ENCODE measurements at places on chromosomes 16 and 17.

- DNase-seq = peak; percentile 80
These were observed 58.8 kb upstream of the GSE1 start for GRCh38 chr16:85554114-85554888.

DNA sequence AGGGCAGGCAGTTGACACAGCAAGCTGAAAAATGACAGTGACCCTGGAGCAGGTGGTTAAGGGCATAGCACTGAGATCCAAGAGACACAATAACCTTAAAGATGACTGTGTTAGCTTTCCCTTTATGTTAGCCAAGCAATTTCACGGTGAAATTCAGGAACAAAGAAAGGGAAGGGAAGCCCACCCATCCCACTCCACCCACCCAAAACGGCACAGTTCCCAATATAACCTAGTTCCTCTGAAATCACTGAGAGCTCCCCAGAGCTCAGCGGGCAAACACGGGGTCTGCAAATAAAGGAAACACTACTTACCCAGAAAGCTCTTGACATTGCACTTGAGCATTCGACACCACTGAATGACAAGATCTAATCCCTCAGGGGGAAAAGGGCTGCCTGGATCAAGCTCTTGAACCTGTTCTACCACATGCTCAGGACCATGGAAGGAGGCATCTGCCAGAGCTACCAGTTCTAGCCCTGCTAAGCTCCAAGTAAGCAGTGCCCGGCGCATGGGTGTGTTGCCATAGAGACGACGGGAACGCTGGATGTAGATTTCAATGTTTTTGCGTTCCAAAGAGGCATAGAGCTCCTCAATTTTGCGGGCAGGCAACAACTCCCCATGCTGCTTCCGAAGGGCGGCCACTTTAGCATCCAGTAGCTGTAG, 10.6 kb downstream of the BLTP2 start:
- DNase-seq = no peak

DNA sequence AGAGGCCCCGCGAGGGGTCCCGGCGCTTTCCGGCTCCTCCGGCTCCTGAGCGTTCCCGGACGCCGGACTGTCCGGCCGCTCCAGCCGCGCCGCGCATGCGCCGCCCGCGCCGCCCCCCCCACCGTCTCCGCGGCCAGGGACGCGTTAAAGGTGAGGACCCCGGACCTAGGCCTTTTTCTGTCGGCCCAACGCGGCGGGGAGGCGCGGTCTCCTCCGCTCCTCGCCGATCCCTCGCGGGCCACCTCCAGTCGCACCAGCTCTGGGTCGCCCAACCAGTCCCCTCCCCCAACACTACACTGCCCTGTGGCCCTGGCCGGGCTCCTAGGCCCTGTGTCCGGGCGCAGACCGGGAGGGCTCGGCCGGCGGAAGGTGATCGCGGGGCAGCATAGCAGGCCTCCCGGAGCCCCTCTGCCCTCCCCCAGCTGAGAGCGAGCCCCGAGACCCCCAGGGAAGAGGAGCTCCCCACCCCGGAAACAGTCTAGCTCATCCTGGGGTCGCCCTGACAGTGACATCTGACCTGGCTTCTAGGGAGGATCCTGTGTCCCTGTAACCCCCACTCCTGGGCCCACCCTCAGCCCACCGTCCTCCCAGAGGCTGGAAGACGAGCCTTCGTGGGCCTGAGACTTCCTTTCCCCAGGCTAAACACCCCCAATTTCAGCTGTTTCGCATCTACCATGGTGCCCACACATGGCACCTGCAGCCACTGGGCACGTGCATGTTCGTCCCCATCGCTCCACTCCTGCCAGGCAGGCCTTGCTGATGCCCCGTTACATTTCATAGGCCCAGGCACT, 14.7 kb upstream of the BCAR1 start:
- DNase-seq = no peak

DNA sequence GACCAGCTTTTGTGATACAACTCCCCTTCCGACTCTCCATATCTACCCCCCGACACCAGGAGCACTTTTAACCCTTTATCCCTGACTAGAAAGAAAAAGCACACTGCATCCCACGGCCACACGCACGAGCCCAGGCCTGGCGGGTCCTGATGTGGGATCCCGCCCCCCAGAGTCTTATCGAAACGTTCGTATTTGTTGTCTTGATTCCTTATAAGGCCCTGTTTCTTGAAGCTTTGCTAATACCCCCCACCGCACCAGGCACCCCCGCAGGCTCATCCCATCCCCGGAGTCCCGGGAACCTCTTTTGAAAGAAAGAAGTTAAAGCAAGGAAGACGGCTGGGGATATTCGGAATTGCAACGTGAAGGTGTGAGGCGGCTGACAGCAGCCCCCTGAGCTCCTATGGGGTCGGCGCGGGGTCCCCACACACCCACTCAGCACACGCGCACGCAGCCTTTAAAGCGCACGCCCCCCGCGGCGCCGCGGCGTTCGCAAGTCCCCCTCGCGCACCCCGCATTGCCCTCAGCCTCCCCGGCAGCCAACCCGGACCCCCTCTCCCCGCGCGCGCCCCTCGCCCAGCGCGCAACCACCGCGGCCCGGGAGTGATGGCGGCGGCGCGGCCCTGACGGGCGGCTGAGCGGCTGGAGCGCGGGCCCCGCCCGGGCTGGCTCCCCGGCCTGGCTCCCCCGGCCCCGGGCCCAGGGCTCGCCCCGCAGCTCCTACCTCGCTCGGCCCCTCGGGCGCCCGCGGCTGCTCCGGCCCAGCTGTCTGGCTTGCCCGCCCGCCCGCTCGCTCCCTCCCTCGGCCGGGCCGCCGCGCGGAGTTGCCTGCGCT, 448 bp downstream of the STAT5B start:
- DNase-seq = no peak

DNA sequence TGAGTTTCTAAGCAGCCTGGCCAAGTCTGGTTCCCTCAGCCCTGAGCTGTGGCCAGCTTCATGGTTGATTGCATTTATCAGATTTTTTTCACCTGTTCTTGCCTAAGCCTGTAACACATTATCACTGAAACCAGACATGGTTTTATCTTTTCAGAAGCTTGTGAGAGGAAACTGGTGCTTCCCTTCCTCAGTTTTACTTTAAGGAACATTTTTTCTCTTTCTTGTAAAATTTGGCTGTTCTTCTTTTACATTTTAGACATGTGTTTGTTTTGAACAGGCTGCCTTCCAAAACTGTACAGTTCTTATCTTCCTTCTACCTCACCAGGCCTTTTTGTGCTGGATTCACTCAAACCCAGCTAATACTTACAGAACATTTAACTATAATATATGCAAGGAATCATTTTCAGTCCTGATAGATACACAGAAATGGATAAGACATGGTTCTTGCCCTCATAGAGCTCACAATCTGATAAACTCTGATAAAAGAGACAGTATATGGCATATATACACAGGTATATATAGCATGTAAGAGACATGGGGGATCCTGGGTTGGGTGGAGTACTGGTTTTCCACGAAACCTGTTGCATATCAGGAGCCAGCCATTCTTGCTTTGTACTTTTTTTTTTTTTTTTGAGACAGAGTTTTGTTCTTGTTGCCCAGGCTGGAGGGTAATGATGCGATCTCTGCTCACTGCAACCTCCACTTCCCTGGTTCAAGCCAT, 44.5 kb downstream of the ZNRF1 start:
- no peak for DNase-seq

GRCh38 chr17:50816771-50817751, 18.3 kb upstream of the WFIKKN2 start:
- DNase-seq = peak; percentile 34

DNA sequence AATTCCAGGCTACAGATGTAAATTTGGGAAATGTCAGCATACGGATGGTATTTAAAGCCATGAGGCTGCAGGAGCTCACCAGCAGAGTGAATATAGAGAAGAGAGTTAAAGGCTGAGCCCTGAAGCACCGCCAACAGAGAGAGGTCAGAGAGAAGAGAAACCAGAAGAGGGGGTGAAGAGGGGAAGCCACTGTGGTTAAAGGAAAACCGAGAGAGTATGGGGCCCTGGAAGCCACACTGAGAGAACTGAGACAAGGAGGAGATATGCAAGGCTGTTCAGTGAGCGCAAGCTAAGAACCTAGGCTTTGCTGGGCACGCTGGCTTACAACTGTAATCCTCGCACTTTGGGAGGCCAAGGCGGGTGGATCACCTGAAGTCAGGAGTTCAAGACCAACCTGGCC, 24.6 kb downstream of the COPRS start:
- no peak for DNase-seq

DNA sequence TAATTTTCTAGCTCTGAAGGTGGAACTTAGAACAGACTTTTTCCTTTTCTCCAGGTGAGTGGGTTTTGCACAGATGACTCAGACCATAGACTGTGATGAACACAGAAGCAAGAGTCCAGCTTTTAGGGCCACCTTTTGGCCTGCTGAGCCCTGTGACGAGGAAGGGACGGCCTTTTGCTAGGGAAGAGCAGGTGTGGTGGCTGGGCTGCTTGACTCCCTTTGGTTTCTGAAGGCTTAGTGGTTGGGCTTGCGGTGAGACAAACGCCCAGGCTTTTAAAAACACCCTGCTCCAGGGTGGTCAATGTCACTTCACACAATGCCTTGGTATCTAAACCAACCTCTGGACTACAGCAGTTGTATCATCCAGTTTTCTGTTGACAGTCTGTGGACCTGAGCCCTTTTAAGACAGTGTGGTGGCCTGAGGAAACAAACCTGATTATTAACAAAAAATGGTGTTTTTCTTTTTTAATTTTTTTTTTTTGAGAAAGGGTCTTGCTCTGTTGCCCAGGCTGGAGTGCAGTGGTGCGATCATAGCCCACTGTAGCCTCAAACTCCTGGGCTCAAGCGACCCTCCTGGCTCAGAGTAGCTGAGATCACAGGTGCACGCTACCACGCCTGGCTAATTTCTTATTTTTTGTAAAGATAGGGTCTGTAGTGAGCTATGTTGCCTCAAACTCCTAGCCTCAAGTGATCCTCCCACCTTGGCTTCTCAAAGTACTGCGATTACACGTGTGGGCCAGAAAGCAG, 134.0 kb downstream of the SNX29 start:
- no peak for DNase-seq

DNA sequence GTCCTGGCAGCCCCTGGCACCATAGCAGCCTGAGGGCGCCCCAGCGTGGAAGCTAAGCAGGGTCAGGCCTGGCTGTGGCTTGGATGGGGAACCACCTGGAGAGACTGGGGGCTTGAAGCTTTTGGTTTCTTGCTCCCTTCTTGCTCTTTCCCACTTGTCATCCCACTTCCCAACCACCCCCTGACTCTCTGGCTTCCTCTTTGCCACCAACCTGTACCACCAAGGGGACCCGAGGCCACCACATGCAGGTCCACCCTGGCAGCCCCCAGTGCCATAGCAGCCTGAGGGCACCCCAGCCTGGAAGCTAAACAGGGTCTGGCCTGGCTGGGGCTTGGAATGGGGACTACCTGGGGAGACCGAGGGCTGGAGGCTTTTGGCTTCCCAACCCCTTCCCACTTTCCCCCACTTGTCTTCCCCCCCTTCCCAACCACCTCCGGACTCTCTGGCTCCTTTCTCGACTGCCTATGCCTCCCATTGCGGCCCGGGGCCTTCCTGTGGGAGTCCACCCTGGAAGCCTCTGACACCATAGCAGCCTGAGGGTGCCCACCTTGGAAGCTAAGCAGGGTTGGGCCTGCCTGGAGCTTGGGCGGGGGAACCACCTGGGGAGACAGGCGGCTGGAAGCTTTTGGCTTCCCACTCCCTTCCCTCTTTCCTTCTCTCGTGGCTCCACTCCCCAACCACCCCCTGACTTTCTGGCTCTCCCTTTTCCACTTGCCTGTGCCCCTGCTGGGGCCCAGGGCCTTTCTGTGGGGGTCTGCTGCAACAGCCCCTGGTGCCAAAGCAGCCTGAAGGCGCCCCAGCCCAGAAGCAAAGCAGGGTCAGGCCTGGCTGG, 2294.4 kb downstream of the TP53TG3F start:
- DNase-seq = no peak

- no peak for DNase-seq
These were observed 485 bp downstream of the DNAJA3 start for GRCh38 chr16:4426021-4426684.

DNA sequence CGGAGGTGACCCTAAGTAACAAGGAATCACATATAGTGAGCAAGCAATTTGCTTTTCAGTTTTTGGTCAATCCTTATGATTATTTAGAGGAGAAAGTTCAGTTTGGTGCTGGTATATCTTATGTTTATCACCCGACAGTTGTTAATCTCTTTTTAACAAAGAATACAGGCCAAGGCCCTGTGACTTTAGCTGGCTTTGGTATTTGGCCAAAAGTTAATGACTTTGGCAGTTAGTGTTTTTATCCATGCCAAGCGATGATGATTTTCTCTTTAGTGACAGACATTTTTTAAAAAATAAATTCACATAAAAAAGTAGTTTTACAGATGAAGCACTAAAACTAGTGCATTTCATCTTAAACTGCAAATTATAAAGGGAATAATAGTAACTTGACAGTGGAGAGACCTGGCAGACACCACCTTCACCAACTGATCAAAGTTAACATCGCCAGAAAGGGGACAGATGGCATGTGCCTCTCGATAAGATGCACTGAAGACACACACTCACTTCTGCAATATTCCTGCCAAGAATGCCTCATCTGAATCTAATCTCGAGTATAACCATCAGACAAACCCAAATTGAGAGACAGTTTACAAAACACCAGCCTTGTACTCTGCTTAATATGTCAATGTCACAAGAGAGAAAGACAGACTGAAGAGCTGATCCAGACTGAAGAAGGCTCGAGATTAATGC, 6.9 kb downstream of the DEXI start:
- no peak for DNase-seq

- DNase-seq = no peak
These were observed 20.1 kb downstream of the RAB40B start for GRCh38 chr17:82678265-82678891.

GRCh38 chr17:56359518-56359917, 206.2 kb downstream of the ANKFN1 start:
- no peak for DNase-seq

DNA sequence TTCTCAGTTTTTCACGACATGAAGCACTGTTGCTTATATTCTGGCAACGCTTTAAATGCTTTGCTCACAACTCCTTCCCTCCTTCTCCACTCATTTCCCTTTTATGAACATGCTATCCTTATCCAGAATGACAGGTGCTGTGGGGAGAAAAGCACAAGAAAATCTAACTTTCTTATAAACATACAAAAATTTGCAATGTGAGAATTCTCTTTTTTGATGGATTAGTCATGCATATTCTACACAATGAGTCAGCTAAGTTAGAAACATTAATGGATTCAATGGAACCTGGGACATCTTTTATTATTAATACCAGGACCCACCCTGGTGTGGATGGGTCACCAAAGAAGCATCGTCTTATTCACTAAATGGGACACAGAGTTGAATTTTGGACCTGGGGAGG, 234.6 kb upstream of the CDH5 start:
- no peak for DNase-seq

GRCh38 chr16:67943256-67943618, 683 bp downstream of the LCAT start:
- DNase-seq = no peak

DNA sequence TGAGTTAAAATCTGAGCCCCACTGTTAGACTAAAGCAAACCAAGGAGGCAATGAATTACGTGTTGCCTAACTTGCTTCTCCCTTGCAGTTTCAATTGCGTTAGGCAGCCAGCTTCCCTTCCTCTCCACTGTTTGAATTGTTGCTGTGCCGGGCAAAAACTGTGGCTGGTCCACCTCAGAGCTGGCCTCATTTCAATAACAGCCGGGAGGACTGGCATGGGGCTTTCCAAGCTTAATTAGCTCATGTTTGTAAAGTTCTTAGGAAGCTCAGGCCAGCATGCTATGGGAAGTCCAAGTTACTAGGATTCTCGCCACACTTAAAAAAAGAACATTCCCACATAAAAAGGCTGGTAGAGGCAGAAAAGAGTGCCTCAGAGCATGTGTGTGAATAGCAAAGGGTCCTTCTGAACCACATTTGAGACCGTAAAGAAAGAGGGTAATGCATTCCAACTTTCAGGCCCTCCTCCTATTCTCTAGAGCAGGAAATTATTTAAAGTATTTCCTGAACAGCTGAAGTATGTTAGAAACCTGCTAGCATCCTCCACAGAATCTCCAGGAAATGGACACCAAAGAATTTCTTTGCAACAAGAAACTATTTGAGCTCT, 79.0 kb upstream of the SMURF2 start:
- no peak for DNase-seq

Measured in HCT116 (cell line).